ENCODE measurements at places on chromosomes 3 and 15.

- DNase-seq = no peak
Observed at GRCh38 chr3:105733356-105733755, 135.5 kb downstream of the CBLB start.

GRCh38 chr3:198088421-198088955 is 128.5 kb downstream of the LMLN start:
- no peak for DNase-seq

DNA sequence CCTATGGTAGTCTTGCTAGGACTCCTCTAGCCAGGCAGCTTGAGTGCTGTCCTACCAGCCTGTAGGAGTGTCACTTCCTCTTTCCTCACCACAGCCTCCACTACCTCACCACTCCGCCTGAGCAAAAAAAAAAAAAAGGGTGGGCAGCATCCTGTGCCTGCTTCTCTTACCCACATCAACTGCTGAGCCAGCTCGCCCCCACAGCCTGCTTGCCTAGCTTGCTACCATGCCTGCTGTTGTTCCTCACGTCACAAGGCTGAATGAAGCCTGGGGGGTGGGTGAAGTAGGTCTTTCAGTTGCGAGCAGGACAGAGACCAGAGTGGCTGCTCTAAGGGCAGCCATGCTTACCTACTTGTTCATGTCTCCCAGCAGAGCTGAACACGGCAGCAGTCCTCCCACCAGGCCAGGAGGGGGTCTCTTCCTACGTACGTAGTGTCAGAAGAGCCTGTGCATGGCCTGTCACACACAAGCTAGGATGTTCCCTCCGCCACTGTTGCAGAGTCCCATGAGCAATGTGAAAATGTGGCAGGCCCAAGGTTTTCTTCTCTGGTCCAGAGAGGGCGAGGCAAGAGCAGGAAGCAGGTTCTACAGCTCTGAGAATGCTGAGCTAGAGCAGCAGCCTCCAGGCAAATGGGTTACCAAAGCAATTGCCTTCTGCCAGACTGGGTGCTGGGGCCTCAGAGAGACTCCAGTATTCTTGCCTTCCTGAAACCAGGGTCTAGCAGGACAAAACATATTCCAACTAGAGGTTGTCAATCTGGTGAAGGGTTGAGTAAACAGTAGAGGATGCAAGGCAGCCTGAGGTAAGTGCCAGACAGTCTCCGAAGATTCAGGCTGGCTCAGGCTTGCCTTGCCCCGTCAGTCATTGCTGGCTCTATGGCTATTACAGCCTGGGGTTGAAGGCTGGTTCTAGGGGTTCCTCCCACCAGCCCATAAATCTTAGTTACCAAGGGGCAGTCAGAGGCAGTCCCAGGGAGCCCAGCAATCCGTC is 8.1 kb downstream of the PPM1M start:
- DNase-seq = no peak

DNA sequence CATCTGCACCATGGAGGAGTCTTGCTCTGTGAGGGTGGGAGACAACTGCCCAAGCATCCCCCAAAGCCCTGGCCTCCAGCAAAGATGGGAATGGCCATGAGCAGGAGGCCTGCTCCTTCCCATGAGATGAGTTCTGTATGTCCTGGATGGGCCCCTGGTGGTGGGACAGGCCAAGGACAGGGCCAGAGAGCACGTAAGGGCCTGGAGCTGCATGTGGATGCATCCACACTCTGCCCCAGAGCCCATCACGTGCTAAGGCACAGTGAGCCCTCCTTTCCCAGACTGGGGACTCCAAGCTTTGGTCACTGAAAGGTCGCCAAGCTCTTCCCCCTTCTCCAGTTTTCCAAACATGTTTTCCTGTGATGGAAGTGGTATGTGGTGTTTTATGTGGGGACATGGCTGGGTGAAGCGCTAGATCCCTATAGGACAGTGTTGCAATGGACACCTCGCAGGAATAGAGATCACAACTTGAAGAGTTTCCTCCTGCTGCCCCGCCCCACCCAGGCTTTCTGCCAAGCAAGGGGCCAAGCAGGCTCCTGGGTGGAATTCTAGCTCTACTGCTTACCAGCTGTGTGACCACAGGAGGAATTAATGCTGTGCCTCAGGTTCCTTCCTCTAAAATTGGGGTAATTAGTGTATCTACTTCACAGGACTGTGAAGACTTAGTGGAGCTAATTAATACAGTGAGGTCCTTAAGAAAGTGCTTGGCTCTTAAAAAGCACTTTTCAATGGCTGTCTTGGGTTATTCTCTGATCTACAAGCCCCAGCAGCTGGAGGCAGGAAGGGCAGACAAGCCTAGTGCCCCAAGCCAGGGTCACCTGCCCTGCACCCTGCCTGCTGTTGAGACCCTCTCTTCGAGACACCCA is 106.4 kb upstream of the RPL32 start:
- peak; percentile 68 for DNase-seq

DNA sequence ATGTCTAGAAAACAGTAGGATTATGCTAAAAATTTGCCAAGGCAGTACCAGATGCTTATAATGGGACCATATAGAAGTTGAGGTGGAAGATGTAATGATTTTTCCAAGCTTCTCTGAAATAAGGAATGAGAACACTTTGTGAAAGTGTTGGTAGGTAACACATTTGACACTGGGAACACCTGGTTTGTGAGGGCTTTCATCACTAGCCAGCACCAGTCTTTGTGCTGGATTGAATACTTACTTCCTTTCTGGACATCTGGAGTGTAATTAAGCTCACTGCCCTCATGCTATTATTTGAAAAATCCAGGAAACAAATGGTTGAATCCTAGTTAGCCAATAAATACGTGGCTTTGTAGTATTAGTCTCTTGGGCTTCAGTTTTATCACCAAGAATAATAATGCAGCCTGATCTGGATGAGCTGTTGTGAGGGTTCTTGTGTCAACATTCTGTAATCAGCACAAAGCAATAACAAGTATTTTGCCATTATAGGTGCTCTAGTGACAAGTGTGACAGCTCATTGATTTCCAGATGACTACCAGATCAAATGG is 12.9 kb downstream of the CCDC80 start:
- DNase-seq = no peak

- DNase-seq = no peak
Observed at GRCh38 chr15:48924528-48925393, 39.0 kb downstream of the SHC4 start.

Data from fibroblast of skin of left quadriceps (primary cell).